ENCODE measurements at places on chromosomes 16 and 17.

GRCh38 chr16:79183571-79183970 lies 417.0 kb downstream of the MAF start:
- no peak for DNase-seq

GRCh38 chr17:491086-492021 lies 138.7 kb upstream of the RPH3AL start:
- DNase-seq = no peak

- no peak for DNase-seq
These were observed 20.3 kb downstream of the CSNK1D start for GRCh38 chr17:82253179-82253544.

- DNase-seq = no peak
These were observed 748 bp upstream of the CMTM3 start for GRCh38 chr16:66603537-66604375.

GRCh38 chr16:81427219-81427618 lies 17.4 kb upstream of the CMIP start:
- no peak for DNase-seq

DNA sequence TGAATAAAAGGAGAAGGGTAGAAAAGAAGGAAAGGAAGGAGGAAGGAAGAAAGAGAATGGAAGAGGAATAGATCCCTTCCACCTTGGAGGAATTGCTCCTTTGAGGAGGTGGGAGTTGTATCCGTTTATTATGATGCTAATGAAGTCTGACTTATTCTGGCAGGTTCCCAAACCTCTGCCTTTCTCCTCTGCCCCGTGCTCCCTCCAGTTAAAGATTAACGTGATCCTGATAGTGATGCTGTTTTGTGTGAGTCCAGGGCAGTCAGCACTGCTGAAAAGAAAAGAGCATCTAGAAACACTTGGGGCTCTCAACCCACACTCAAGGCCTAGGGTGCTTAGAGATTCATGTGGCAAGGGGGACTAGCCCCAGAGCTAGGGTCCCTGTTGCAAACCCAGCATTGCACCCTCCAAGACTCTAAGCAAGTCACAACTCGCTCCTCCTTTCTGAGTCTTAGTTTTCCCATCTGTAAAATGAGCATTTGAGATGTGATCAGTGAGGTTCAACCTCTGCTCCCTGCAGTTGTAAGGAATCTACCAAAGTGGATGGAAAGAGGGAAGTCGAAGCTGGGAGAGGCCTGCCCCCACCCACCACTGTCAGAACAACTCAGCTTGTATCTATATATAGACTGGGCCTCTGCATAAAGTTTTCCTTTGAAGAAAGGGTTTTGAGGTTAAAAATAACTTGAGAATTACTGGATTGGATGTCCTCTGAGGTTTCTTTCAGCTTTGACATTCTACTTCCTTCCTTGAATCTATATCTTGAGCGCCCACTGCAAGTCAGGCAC lies 46.9 kb upstream of the TMEM132E start:
- no peak for DNase-seq

DNA sequence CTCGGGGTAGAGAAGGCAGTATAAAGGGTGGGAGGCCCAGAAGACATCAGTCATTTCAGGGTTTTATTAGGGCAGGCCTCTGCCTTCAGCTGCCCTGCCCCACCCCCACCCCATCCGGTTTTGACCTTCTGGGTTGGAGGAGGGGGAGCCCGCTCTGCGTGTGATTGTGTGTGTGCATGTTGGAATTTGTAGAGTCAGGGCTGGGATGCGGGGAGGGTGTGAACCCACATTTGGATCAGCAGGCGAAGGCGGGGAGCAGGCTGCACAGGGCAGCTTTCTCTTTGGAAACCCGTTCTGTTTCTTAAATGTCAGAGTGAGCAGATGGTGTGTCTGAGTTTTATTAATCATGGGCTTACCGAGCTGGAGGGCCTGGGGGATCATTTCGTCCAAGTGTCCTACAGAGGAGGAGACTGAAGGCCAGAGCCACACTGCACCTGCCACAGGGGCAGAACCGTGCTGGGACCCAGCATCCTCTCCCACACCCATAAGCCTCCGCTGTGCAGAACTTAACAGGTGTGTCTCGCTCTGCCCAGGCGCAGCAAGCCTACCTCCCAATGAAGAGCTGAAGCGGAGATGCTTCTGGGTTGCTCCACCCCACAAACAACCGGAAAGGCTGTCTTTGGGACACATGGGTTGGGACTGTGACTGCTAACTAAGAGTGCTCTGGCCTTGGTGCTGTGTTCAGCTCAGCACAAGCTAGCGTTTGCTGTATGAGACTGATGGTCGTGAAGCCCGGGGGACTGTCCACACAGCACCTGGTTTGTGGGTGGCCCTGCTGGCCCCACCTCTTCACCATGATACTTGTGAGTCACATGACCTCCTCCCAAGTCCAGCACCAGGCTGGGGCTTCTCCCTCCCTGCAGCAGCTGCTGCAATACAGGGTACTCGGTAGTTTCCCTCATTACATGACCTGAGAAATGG lies 70.9 kb upstream of the GSE1 start:
- no peak for DNase-seq

GRCh38 chr17:62670202-62670821 lies 42.8 kb downstream of the MRC2 start:
- DNase-seq = no peak

DNA sequence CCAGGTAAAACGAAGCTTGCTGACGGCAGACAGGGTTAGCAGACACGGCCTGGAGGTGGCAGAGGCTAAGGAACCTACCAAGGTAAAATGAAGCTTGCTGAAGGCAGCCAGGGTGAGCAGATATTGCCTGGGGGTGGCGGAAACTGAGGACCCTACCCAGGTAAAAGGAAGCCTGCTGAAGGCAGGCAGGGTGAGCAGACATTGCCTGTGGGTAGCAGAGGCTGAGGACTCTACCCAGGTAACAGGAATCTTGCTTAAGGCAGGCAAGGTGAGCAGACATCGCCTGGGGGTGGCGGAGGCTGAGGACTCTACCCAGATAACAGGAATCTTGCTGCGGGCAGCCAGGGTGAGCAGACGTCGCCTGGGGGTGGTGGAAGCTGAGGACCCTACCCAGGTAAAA lies 2.6 kb upstream of the GCGR start:
- no peak for DNase-seq

DNA sequence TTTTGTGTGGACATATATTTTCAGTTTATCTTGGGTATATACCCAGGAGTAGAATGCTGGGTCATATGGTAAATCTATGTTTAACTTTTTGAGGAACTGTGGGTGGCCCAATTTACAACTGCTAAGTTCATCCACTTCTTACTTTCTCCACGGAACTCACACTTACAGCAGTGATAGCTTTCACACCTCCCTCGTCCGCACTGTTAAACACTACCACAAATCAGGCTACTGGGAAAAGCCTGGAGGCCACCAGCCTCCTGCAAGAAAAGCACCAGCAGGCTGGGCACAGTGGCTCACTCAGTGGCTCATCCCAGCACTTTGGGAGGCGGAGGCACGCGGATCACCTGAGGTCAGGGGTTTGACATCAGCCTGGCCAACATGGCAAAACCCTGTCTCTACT lies 14.7 kb upstream of the ZG16 start:
- DNase-seq = no peak

DNA sequence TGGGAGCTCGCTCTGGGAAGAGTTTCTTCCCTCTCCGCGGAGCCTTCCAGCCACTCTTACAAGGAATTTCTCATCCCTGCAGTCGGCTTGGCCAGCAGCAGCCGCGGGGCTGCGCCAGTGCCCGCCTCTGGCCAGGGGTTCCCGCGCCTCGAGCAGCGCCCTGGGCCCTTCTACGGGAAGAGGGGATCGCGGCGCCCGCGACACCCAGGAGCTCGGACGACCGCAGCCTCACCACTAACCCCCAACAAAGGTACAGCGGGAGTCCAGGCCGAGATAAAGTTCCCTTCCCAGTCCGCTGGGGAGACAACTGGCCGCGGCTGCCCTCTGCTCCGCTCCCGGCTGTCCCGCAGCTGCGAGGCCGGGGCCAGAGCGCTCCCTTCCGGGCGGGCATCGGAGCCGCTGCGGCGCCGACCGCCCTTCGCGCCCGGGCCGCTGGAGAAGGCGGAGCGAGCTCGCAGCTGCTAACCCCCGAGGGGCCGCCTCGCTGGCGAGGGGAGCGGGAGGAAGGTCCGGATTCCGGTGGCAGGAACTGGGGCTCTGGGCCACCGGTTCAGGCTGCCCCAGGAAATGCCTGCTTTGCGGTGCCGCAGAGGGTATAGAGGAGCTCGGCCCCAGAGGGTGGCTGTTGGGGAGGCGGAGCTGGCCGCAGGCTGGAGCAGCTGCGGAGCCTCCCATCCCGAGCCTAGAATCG lies 3.6 kb upstream of the HS3ST3B1 start:
- no peak for DNase-seq

Data from skeletal muscle cell (primary cell).